ENCODE measurements at places on chromosomes 16 and 17.

GRCh38 chr17:32528825-32529224, 42.0 kb downstream of the CDK5R1 start:
- DNase-seq = no peak

DNA sequence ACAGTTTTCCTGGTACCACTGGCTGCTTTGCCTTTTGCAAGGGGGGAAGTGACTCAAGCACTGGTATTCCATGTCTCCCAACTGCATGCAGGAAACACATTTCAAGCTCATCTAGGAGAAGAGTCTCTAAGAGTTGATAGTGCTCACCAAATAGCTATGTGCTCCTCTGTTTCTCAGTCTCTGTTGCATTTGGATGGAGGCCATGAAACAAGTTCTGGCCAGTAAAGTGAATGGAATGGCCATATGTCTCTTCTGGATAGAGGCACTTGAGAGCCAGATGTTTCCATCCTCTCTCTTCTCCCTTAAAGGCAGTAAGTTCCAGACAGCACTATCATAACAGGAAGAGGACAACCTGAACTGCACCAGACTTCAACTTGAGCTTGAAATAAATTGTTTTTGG, 60.6 kb downstream of the C16orf82 start:
- no peak for DNase-seq

DNA sequence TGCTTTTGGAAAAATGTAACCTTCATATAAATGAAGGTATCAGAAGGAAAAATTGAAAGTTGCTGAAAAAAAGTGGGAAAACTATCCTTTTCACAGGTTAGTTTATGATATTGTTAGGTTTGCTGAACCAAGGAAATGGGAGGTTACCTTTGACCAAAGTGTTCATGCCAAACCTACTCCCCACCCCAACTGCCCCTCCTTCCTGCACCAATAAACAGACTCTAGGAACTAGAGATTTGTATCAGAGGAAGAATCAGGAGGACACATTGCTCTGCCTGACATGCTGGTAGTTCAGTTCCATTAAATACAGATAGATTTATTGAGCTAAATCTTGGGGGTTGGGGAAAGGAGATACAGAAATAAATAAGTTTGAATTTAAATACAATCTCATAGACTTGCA, 18.2 kb downstream of the MYH8 start:
- DNase-seq = no peak

- no peak for DNase-seq
Observed at GRCh38 chr16:2811703-2812471, 5.2 kb upstream of the PRSS21 start.

GRCh38 chr16:12664164-12664733, 139.4 kb downstream of the CPPED1 start:
- no peak for DNase-seq

DNA sequence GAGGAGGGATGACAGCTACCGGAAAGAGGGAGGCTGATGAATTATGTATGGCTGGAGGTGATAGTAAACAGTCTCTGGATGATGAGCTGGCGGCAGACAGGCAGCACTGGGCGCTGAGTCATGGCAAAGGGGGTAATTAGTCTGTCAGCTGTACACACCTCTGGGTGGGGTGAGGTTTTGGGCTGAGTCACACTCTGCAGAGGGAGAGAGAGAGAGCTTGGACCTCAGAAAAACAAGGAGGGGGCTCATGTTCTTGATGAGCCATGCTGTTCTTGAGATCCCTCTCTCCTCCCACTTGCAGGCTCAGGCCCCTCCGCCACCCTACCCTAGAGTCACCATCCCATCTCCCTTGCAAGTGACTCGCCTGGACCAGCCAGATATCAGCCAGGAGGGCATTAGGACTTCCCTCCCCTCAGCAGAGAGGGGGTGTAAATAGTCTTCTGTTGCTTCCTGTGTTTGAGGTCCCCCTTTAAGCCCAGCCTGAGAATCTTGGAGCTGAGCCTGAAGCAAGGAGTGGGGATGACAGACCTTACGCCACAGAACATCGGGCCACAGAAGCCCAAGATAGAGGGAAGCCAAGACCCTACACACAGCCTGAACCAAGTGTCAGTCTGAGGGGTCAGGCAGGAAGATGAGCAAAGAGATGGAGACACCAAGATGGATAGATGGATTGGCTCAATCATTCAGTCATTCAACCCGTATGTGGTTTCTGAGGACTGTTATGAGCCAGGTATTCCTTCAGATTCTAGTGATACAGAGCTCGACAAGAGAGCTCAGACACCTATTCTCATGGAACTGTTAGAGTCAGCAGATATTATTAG, 383.2 kb upstream of the CCL2 start:
- peak; percentile 77 for DNase-seq

DNA sequence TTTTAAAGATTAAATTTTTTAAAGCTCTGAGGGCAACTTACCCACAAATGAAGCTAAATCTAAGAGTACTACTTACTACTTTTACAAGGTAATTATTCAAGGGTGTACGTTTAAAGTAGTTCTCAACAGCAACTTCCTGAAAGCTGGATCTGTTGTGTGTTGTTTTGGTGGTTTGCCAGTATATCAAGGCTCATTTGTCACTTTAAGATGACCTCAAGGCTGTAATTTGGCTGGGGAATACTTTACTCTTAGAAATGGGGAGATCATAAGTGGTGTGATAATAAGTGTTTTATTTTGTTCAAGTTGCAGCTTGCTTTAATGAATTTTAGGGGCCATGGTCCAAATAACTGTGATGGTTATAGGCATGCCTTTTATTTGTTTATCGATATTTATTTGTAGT, 30.4 kb downstream of the AP2B1 start:
- DNase-seq = no peak

GRCh38 chr17:75078284-75079022, 9.3 kb upstream of the SLC16A5 start:
- peak; percentile 67 for DNase-seq

DNA sequence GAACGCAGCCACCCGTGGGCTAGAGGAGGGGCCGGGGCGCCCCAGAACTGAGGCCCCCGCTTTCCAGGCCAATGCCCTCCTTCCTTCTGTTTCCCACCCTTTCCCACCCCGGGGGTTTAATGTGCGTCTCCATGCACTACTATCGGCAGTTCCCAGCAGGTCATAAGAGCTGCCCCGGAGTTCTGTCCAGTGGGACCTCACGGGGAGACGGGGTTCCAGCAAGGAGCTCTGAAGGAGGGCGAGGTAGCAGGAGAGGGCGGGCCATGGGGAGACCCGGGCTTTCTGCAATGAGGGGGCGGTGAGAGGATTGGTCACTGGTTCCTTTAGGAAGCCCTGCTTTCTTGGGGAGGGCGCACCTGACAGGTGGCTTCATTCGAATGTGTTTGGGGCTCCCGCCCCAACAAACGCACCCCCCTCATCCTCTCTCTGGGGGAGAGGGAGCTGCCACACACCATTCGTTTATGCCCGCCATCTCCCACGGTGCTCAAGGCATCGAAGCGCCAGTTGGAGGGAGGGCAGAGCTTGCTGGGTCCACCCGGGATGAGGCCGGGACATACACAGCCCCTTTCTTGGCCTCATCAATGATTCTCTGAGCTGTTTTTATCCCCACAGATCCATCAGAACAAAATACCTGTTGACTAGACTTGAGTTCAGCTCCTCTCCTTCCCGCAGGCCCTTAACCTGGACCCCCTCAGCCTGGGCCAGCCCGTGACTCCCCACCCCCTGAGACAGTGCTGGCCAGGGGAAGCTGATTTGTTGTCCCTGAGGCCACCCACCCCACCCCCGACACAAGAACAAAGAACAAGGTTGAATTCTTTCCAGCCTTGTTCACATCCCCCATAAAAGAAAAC, 44.1 kb downstream of the SLC7A5 start:
- no peak for DNase-seq

DNA sequence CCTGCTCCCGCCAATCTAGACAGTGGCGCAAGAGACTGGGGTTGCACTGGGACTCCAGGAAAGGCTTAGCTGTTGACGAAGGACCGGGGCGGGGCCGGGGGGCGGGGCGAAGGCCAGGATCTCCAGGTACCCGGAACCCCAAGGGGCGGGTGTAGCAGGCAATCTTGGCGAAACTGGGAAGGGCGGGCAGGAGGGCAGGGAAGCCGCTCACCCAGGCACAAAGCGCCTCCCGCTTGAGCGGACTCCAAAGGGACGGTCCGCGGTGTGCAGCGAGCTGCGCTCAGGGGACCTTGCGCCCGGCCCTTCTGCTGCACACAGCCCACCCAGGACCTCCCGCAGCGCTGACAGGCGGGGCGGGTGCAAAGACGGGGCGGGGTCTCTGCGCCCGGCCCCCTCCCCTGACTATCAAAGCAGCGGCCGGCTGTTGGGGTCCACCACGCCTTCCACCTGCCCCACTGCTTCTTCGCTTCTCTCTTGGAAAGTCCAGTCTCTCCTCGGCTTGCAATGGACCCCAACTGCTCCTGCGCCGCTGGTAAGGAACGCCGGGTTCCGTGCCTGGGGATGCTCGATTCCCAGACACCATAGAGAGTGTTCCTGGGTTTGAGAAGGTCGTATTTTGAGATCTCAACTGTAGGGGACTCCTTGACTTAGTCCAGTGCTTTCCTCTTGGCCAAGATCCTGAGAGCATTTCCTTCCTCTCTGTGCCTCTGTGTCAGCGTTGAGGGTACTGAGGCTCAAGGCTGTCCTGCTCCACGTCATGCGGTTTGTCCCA, at the start of gene MT1F:
Gene MT1F (plus strand): TSS at position 405 of the 772 bp plus-strand sequence. CDS start 100 bp downstream, at position 505.
- no peak for DNase-seq

DNA sequence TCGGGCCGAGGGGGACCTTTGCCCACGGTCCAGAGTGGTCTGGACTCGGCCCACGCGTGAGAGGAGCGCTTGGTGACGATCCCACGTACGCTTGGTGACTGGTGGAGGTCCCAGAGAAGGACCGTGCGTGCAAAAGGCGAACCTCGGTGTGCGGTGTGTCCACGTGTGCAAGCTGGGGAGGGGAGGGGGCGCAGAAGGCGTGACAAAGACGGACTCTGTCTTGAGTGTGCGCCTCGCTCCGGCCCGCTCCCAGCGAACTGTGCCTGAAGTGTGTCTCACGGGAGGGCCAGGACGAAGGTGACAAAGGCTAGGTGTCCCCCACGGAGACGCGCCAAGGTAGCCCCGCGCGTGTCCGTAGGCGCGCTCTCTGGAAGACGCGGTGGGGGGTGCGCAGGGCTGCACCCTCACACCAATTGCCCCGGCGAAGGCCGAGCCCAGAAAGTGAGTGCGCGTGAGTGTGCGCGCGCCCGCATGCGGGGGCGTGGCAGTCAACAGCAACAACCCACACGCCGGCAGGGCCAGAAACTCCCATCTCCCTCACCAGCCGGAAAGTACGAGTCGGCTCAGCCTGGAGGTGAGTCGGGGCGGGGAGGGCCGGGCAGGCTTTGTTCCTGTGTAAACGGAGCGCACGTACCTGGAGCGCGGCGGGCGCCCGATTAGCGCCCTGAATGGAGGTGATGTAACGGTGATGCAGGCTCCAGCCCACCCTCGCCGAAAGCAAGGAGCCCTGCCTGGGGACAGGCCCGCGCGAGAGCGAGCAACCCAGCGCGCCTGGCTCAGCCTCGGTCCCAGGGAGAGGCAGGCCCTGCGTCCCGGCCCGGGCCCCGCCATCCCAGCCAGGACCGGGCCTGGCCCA, at the start of gene GPRC5C:
Gene GPRC5C (plus strand): TSS at position 521 of the 856 bp plus-strand sequence. CDS start 7,689 bp downstream, outside the sequence.
- DNase-seq = peak; percentile 90

- peak; percentile 64 for DNase-seq
Observed at GRCh38 chr17:36183001-36183971, 6.8 kb upstream of the TBC1D3B start.

- DNase-seq = no peak
Observed at GRCh38 chr17:73533127-73533526, 111.1 kb downstream of the SDK2 start.

DNA sequence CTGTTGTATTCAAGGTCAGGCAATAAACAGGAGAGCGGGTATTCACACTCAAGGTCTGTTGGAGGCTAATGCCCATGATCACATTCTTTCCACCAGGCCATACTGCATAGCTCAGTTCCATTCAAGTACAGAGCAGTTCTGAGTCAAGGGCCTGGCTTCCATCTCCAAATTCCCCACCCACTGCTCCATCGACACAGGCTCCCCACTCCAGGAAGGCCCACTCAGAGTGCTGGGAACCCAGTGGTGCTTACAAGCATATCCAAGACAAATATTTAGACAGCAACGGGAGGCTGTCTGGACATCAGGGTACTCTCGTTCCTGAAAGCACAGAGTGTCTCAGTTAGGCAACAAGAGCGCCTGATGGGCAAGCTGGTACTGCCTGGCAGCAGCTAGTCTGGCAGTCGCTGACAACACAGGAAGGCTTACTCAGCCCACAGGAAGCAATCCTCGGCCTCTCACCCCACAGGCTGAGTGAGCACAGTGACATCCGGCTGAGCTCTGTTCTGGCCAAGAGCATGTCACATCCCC, 40.9 kb downstream of the RFFL start:
- DNase-seq = peak; percentile 43

Measured in H4 (cell line).